IMR-90 (cell line): ENCODE measurements at places on chromosomes 2 and 18. TPM values are rescaled to one million over a fixed set of nuclear protein-coding genes. Genes with fewer than 3 reads are reported as not detected.

MC4R gene
- total RNA-seq: 0.18 and 0.28 TPM in 2 replicates

NETO1 gene
- total RNA-seq: 0.28 and 0.36 TPM in 2 replicates

SRD5A2 gene
- not detected in 2 replicates for total RNA-seq

ARID5A gene
- 2.2 and 2.3 TPM in 2 replicates for total RNA-seq

SLC19A3 gene
- total RNA-seq: under 0.01 TPM in 1 of 2 replicates, not detected in the other

DNA sequence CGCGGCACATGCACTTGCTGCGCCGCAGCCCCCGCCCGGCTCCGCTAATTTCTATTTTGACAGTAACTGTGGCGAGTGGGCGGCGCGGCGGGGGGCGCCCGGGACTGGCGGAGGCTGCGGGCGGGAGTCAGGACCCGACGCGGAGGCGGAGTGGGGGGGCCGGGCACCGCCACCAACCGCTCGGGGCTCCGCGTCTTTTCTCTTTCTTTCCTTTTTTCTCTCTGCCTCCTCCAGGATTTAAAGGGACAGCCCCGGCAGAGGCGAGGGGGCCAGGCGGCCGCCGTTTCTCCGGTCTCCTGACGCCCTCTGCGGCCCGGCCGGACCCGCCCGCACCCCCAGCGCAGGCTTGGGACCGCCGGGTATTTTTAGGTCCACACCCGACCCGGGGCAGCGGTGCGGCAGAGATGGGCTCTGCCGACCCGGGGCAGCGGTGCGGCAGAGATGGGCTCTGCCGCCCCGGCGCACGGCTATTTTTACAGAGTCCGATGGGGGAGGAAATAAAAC, 460 bp upstream of the ZBTB7C start:
- H3K4me1 ChIP-seq: no peaks in the 10 kb centered on the region; the same call in 1 of the 2 replicates
- H3K27me3 ChIP-seq: peaks cover 42% of the 10 kb centered on the region
- no peaks in the 10 kb centered on the region for H3K36me3 ChIP-seq
- H3K4me3 ChIP-seq: peak overlapping the region; percentile 49

GRCh38 chr2:206230060-206230762, 44.3 kb upstream of the ZDBF2 start:
- no peaks in the 10 kb centered on the region for H3K4me1 ChIP-seq
- no peak overlapping the region for H3K27ac ChIP-seq
- DNase-seq: no peak
- no peaks in the 10 kb centered on the region for H3K36me3 ChIP-seq

- H3K27ac ChIP-seq: no peak overlapping the region
- no peaks in the 10 kb centered on the region for H3K27me3 ChIP-seq
- H3K36me3 ChIP-seq: no peaks in the 10 kb centered on the region
- H3K4me1 ChIP-seq: peaks cover 6% of the 10 kb centered on the region
Observed at GRCh38 chr18:36589857-36590543, 238.8 kb downstream of the TPGS2 start.

DNA sequence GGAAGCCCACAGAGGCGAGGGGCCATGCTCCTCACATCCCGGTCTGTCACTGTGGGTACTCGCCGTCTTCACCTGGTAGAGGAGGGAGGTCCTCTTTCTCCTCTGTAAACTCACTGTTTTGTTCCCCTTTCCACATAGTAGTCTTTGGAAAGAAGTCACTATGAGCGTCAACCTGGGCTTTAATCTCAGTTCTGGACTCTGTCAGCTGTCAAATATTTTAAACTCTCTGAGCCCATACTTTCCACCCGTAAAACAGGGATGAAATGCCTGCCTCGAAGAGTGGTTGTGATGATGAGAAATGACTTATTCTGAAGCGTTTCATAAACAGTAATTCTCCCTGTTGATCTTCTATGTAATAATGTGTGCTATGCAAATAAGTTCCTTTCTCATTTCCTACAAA, 547.1 kb upstream of the SOX11 start:
- H3K4me3 ChIP-seq: no peak overlapping the region
- no peaks in the 10 kb centered on the region for H3K36me3 ChIP-seq
- H3K27me3 ChIP-seq: no peaks in the 10 kb centered on the region
- DNase-seq: no peak
- no peak overlapping the region for H3K27ac ChIP-seq

- no peaks in the 10 kb centered on the region for H3K27me3 ChIP-seq
- H3K36me3 ChIP-seq: no peaks in the 10 kb centered on the region
- H3K27ac ChIP-seq: no peak overlapping the region
- H3K4me1 ChIP-seq: no peaks in the 10 kb centered on the region
Observed at GRCh38 chr2:213733893-213734292, 449.6 kb downstream of the SPAG16 start.

DNA sequence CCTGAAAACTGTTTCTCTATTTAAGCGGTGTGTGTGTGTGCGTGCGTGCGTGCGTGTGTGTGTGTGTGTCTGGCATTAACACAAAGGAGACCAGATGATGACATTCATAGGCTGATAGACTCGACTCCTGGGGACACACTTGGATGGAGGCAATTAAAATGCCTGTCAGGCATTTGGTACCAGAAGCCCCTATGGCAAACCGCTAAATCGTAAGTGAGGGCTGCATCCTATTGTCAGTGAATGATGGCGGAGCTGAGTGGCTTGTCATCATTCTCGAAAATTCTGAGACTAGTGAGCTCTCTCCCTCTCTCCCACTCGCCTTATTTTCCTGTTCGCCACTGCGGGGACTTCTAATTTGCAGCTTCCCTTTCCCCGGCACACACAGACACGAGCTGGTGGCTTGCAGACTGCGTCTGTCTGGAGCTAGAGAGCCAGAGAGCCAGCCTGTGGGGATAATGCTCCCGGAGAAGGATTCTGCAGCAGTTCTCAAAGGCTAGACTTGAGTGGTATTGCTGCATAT, 155.4 kb downstream of the MAP2 start:
- no peaks in the 10 kb centered on the region for H3K4me1 ChIP-seq
- no peaks in the 10 kb centered on the region for H3K27me3 ChIP-seq
- no peak for DNase-seq
- H3K27ac ChIP-seq: no peak overlapping the region
- H3K4me3 ChIP-seq: peak overlapping the region; percentile 7; the same call in 1 of the 2 replicates

- peak; percentile 45 for DNase-seq
- H3K27me3 ChIP-seq: no peaks in the 10 kb centered on the region
- no peak overlapping the region for H3K4me3 ChIP-seq
- H3K4me1 ChIP-seq: peaks cover 9% of the 10 kb centered on the region
- H3K27ac ChIP-seq: no peak overlapping the region
- no peaks in the 10 kb centered on the region for H3K36me3 ChIP-seq
Observed at GRCh38 chr2:235716875-235717496, 223.1 kb downstream of the AGAP1 start.

GRCh38 chr2:110766291-110766690, 33.9 kb downstream of the ACOXL start:
- peaks cover 24% of the 10 kb centered on the region for H3K27me3 ChIP-seq
- no peak for DNase-seq
- H3K4me3 ChIP-seq: no peak overlapping the region
- 0 out of 2 replicates have a peak, but pooled peaks cover 1% of the 10 kb centered on the region for H3K4me1 ChIP-seq

GRCh38 chr18:31056296-31056695, 13.8 kb upstream of the DSC3 start:
- H3K27me3 ChIP-seq: no peaks in the 10 kb centered on the region
- H3K4me3 ChIP-seq: no peak overlapping the region
- no peak for DNase-seq
- no peaks in the 10 kb centered on the region for H3K36me3 ChIP-seq
- no peak overlapping the region for H3K27ac ChIP-seq
- H3K4me1 ChIP-seq: no peaks in the 10 kb centered on the region

DNA sequence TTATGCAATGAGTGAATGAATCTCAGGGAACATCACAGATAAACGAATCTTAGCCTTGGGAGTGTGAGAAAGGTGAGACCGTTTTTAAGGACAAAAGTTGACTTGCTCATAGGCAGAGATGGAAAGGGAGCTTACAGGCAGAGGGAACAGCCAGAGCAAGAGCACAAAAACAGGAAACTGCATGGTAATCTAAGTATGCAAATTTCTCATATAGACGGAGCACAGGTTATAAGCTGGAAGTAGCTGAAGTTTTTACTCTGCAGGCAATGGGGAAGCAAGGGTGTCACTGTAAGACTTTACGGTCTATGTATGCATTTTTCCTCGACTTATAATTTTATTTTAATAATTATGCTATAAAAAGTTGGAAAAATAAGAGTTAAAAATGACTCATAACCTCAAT, 44.8 kb upstream of the STRN start:
- H3K27ac ChIP-seq: no peak overlapping the region
- H3K4me1 ChIP-seq: no peaks in the 10 kb centered on the region
- H3K36me3 ChIP-seq: peaks cover 17% of the 10 kb centered on the region
- no peak for DNase-seq
- no peak overlapping the region for H3K4me3 ChIP-seq

DNA sequence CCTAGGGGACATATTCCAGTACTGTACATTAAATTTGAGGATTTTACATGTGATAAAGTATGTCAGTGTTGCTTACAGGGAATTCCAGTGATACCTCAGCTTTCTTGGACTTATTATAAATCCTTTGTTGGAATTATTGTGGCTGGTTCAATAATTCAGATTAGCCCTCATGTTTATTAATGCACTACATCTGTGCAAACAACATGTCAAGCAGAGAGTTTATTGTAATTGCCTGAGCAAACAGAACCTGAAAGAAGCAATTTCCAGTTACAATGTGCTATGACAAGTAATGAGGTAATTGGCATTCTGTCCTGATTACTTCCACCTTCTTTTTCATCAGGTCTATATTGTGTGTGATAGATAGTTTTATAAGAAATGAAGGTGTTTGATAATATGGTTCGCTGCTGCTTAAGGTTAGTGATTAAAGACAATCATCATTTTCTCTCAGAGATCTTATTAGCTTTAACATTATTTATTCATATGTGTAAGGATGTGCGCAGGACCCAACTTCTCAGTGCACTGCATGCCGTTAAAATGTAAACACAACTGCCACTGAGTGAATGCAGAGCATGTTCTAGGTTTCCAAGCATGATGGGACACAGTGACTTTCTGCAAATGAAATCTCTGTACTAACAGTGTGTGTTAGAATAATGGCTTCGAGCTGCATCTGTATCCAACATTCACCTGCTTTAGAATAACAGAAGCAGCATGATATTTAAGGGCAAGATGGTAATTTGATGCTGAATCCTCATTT, 973.7 kb upstream of the POU3F3 start:
- no peaks in the 10 kb centered on the region for H3K27me3 ChIP-seq
- H3K36me3 ChIP-seq: no peaks in the 10 kb centered on the region
- no peaks in the 10 kb centered on the region for H3K4me1 ChIP-seq
- H3K4me3 ChIP-seq: no peak overlapping the region
- DNase-seq: no peak

DNA sequence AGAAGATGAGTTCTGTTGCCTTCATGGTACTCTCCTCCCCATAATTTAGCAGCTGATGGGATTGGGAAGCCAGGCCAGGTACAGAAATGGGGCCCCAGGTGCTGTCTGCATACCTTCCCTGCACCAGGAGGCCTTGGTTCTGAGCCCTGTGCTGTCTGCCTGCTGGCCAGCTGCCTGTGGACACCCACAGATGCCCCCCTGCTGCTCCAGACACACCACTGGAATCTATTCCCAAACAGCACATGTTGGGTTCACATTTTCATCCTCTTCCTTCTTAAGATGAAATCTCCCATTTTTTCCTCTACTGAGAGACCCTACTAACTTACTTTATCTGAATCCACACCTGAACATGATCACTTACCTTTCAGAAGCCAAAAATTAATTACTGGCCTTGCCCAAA, 152.0 kb upstream of the CCDC68 start:
- H3K36me3 ChIP-seq: no peaks in the 10 kb centered on the region
- H3K4me1 ChIP-seq: no peaks in the 10 kb centered on the region
- no peak overlapping the region for H3K4me3 ChIP-seq
- no peak for DNase-seq
- H3K27ac ChIP-seq: no peak overlapping the region
- no peaks in the 10 kb centered on the region; the same call in none of the 2 replicates for H3K27me3 ChIP-seq

- H3K4me3 ChIP-seq: no peak overlapping the region
- DNase-seq: no peak
- no peaks in the 10 kb centered on the region for H3K27me3 ChIP-seq
- H3K36me3 ChIP-seq: no peaks in the 10 kb centered on the region
Observed at GRCh38 chr18:5464251-5464650, 79.5 kb downstream of the EPB41L3 start.

DNA sequence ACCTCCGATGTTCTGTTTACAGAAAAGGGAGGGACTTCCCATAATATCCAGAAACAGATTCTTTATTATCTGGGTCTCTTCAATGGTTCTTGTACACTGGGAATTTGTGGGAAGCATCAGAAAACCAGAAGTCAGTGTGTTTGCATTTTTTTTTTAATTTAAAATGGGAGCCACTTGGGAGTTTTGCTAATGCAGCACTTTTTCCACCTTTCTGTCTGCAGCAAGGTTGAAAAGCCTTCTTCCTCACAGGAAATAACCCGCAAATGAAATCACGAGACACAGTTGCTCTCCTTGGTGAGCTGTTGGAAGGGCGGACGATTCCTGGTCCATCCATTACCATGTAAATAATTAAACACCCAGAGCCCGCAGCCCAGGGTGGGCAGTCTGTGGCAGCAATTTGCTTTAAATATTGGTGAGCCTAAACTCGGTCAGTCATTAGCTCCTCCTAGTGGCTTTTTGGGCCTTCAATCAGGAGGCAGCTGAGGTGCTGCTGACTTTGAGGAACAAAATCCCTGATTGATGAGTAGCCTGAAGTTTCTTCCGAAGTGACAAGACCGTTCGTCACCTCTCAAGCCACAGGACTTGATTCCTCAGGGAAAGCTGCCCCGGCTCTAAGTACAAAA, 471.5 kb downstream of the EPHA4 start:
- no peak overlapping the region for H3K27ac ChIP-seq
- DNase-seq: no peak
- H3K4me3 ChIP-seq: no peak overlapping the region
